ENCODE measurements at places on chromosomes 16 and 17.

DNA sequence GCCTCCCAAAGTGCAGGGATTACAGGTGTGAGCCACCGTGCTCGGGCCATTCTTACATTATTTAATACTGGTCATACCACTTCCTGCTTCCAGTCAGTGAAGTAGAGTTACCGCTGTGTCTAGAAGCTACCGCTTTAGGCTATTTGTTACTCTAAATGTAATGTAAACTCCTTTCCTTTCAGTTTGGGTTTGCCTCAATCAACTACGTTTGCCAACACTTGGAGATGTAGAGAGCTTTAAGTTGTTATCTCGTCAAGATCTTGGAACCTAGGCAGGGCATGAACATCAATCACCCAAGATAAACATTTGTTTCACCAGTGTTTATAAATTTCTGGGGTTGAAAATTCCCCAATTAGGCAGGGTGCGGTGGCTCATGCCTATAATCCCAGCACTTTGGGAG is 275.9 kb downstream of the STX8 start:
- no peak for DNase-seq

- DNase-seq = no peak
Measured at GRCh38 chr16:58160855-58161254, 31.7 kb upstream of the CFAP20 start.

DNA sequence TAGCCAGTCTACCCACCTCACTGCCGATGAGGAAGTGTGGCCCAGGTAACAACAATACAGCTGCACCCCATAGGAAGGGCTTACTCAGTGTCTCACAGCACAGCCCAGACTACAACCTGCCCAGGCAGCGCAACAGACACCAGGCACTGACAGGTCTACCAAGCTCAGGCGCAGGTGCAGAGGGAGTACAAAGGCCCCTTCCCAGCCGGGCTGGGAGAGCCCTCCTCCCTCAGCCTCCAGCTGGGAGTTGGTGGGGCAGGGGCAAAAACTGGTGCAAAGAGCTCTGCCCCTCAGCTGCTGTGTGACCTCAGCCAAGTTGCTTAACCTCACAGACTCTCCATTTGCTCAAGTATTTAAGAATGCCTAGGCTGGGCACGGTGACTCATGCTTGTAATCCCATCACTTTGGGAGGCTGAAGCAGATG is 112.6 kb upstream of the LHX1 start:
- no peak for DNase-seq

DNA sequence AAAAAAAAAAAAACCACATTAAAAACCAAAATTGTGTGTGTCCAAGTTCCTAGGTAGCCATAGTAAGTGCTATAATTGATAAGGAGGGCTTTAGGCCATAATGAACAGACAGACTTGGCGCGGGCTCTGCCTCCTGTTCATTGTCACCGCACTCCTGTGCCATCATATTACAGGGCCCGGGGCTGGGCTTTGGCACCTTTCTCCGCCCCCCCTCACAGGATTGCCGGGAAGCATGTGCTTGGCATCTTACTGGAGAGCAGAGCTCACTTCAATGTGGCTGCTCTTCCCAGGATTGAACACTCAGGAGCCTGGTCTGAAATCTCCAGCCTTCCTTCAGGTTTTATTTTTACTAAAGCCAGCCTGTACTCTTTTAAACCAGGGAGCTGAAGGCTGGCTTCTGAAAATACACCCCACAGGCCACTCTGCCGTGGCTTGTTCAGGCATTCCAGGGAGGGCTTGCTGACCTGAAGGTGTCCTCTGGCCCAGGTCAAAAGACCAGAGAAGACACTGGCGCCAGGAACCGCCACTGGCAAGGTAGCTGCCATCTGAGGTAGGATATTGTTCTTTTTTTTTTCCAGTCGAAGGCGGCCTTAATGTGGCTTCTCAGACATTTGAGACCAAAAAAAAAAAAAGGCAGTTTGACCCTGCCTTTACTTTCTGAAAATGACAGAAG is 39.3 kb downstream of the DHRS7B start:
- no peak for DNase-seq

GRCh38 chr17:57557416-57557815 is 187.7 kb downstream of the CCDC182 start:
- no peak for DNase-seq

GRCh38 chr16:6483469-6484033 is 849.1 kb upstream of the RBFOX1 start:
- peak; percentile 18 for DNase-seq

DNA sequence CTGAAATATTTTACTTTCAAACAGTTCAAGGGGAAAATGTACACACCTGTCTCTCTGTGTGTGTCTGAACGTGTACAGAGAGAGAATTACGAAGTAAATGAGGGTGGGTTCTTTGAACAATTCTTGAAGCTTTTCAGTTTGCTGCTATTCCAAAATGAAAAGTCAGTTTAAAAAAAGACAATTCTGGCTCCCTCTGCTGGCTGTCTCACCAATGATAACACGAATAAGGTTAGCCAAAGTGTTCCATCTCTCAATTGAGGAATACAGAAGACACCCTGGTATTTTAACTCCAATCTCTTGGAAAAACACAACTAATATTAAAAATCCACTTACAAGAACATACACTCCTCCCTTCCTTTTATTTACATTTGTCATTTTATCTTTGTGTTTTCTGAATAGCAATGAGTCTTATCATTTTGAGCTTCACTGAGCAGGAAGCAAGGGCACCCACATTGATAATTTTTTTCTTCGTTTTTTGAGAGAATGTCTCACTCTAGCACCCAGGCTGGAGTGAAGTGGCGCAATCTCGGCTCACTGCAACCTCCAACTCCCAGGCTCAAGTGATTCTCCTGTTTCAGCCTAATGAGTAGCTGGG is 20.5 kb downstream of the EFTUD2 start:
- no peak for DNase-seq

DNA sequence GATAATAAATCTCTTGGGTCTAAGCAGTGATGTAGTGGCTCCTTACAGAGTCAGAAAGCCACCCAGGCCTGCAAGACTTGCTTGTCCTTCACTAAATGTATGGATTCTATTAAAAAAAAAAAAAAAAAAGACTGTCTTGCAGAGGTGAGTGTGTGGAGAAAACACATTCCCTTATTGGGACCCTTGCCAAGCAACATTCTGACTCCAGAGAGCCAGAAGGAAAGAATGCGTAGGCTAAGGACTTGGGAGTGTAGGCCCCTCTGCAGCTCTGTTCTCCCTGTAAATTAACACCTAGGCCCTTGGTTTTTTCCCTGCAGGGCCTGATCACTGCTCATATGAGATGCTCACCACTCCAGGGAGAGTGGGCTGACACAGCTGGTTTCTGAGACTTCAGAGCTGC is 17.8 kb downstream of the SCPEP1 start:
- no peak for DNase-seq

GRCh38 chr17:151004-151403 is 13.6 kb downstream of the SCGB1C2 start:
- DNase-seq = no peak

GRCh38 chr17:9767432-9767991 is 23.9 kb downstream of the DHRS7C start:
- no peak for DNase-seq

DNA sequence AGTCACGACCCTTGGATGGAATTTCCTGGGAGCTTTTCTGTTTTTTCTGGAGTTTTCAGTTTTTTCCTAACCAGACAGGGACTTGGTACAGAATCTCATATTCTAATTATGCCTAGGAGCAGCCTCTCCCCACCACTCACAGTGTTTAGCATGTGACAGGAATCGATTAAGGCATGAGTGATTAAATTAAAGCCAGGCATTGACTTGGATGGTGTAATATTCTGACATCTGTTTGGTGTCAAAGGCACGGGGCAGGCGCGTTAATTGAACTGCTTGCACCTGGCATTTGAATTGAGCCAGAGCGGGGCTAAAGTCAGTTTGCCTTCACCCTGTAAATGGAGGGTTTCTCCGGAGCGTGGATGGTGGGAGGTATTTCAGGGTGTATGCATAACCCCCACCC is 11.9 kb downstream of the MAPT start:
- DNase-seq = no peak

DNA sequence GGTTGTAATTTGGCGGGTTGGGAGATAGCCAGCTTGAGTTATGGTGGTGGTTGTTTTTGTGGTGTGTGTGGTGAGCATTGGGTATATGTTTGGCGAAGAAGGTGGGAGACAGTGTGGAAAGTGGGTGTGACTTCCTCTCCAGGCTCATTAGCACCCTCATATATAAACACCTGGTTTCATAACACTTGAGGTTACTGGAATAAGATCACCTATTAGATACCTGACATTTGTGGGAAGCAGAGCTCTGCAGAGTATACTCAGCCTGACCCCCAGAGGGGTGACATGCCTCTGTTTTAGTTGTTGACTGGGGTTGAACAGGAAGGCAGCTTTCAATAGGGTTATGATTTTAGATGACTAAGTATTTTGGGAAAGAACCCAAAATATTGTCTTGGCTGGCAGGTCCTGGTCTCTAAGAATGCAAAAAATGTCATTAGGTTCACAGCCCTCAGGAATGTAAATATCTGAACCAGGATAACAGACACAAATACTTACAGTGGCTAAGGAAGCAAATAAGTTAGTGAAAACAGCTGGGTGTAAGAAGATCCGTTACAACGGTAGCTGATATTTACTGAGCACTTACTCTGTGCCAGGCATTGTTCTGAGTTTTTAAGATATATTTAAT is 18.3 kb upstream of the EFCAB13 start:
- no peak for DNase-seq

- no peak for DNase-seq
Measured at GRCh38 chr17:75240394-75241142, 20.8 kb downstream of the GGA3 start.

- DNase-seq = no peak
Measured at GRCh38 chr17:75490173-75490743, 25.1 kb downstream of the CASKIN2 start.

GRCh38 chr17:75625813-75626486 is 7.3 kb upstream of the SMIM5 start:
- no peak for DNase-seq

DNA sequence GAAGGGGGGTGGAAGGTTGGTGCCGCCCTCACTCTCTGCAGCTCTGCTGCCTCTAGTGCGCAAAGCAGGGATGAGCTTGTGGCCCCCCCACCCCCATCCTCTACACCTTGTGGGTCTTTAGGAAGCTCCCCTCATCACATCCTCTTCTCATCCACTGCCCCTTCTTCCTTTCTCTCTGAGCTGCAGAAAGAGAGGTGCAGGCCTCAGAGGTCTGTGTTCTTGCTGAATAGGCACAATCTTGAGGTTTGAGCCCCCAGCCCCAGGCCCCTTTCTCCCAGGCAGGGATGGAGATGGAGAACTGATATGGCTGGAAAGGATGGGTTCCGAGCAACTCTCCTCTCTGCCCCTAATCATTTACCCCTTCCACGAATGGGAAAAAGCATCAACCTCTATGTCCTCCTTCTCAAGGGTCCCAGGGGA is 2.6 kb downstream of the CACNA1G start:
- no peak for DNase-seq

DNA sequence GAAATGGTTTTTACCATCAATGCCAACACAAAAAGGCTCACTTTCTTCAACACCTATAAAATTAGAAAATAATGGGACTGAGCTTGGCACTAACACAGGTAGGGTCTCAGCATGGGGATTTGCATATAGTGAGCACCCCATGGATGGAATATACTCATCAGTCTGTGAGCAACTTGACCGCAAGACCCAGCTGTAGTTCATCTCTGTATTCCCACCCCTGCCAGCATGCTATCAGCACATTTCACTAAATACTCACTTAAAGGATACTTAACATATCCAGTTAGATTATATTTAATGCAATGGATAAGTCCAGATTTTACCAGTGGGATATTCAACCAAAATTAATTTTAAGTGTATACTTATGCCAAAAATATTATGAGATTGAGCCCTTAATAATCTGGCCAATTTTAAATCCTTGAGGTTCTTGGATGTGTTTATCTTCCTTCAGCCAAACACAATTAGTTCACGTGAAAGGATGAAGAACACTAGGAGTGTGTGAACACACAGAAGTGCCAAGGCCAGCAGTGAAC is 66.7 kb downstream of the C16orf95 start:
- DNase-seq = no peak

- DNase-seq = no peak
Measured at GRCh38 chr16:50367777-50368409, 895 bp downstream of the BRD7 start.

DNA sequence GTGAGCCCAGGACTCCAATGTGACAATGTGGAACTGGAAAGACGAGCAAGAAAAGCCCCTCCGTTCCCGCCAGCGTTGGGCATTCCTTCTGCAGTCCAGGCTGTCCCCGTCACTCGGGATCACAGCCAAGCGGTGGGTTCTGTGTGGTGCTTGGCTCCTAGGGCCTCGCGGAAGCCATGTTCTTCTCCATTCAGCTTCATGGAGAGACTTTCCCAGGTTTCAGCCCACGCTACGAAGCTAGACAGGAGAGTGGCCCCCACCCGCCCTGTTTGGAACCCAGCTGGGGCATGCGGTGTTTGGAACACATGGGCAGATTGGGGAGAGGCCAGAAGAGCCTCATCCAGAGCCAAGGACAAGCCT is 5.8 kb downstream of the LMF1 start:
- no peak for DNase-seq

DNA sequence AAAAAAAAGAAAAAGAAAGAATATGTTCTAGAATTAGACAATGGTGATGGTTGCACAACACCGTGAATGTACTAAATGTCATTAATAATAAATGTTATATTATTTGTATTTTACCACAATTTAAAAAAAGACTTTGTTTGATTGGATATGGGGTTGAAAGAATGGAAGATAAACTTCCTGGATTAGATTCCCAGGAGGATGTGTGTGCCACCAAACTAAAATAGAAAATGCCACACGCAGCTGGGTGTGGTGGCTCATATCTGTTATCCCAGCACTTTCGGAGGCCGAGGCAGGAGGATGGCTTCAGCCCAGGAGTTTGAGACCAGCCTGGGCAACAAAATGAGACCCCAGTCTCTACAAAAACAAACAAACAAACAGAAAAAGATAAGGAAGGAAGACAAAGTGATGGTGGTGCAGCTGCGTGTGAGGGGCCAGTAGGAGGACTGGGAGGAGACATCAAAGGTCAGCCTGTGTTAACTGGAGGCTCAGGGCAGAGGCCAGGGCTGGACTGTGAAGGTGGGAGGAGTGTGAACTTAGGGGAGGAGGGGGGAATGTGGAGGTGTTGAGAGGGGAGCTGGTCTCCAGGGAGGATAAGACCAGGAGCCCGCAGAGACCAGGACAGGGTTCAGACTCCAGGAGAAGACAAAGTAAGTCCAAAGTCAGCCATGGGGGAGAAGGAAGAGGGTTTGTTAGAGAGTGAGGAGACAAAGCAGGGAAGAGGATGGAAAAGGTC is 4.1 kb downstream of the PECAM1 start:
- no peak for DNase-seq

GRCh38 chr16:9340526-9341256 is 249.2 kb downstream of the HAPSTR1 start:
- peak; percentile 11 for DNase-seq

GRCh38 chr17:78661093-78661770 is 84.0 kb upstream of the DNAH17 start:
- no peak for DNase-seq

- no peak for DNase-seq
Measured at GRCh38 chr16:29951625-29952365, 10.1 kb upstream of the TMEM219 start.

- peak; percentile 91 for DNase-seq
Measured at GRCh38 chr16:67470359-67470758, 10.6 kb downstream of the ATP6V0D1 start.

GRCh38 chr17:41278176-41278955 is 2.9 kb downstream of the KRTAP9-7 start:
- DNase-seq = no peak
